ENCODE measurements at places on chromosomes 5 and 9.

GRCh38 chr5:96143450-96143849 is 181.8 kb upstream of the ELL2 start:
- no peak for DNase-seq

- no peak for DNase-seq
These were observed 88.5 kb downstream of the FAM174A start for GRCh38 chr5:100623719-100624118.

GRCh38 chr5:118651002-118651401 is 337.3 kb downstream of the DTWD2 start:
- no peak for DNase-seq

DNA sequence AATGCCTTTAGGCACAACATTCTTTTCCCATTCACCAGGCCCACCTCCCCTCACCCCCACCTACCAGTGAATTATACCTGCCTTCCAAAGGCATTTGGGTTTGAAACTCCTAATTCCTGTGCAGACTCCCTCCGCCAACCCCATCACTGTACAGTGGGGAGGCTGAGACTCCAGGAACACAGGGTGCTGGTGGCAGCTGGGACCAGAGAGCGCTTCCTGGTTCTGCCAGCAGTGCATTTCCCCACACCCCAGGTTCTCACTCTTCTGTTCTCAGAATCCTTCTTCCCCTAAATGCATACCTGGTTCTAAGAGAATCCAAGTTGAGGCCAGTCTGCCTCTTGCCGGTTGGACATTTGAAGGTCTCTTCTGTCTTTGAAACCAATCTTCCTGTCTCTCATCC is 21.1 kb downstream of the SLC36A2 start:
- DNase-seq = no peak

DNA sequence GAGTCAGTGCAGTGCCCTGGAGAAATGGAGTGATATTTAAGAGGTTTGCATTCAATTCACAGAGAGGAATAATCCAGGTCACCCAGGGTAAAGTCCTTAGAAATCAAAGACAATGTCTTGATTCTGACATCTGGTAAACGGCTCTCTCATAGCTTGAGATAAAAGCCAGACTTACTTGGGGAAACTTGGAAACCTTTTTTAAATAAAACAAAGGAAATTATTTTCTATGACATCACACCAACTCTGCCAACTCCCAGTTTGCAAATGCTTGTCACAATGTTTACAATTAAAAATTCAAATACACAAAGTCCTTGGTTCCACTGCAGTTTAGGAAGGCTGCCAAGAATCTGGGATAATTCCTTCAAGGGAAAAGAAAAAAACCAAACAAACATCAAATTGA is 255.1 kb upstream of the NREP start:
- DNase-seq = no peak

GRCh38 chr9:2524601-2525000 is 97.0 kb upstream of the VLDLR start:
- DNase-seq = no peak

GRCh38 chr5:120604884-120605283 is 140.8 kb downstream of the PRR16 start:
- no peak for DNase-seq

- DNase-seq = no peak
These were observed 471.9 kb downstream of the MTRR start for GRCh38 chr5:8340739-8341344.

DNA sequence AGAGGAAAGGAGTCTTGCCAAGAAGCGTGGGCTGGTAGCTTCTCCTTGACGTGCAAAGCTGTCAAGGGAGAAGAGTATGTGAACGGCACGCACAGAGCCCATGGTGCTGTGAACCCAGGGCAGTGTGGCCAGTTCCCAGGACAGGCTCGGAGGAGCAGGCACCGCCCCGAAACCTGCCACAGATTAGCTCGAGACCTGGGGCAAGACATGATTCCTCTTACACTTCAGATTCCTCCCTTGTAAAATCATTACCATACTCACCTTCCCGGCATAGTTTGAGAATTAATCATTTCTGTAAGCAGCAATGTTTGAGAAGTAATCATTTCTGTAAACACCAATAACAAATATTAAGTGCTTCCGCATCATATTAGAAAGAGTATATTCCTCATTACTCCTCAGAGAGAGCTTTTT is 19.9 kb downstream of the GOLM1 start:
- no peak for DNase-seq
